Mucosa of gallbladder (tissue), 1 donor: ENCODE measurements at places on chromosomes 4 and X.

GRCh38 chr4:53489279-53489889 lies 101.9 kb downstream of the LNX1 start:
- no peak for DNase-seq

GRCh38 chr4:188400451-188400850 lies 261.2 kb downstream of the TRIML1 start:
- DNase-seq = no peak

- no peak for DNase-seq
Measured at GRCh38 chr4:74896595-74896994, 36.3 kb upstream of the PARM1 start.

DNA sequence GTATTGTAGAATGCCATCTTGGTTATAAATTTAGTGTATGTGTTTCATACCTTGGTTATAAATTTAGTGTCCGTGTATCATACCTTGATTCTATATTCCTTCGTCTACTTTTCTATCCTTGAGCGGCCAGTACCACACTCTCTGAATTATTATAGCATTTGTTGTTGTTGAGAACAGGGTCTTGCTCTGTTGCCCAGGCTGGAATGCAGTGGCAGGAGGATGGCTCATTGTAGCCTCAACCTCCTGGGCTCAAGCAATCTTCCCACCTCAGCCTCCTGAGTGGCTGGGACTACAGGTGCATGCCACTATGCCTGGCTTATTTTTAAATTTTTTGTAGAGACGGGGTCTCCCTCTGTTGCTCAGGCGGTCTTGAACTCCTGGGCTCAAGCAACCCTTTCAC lies 50.1 kb downstream of the FAM193A start:
- no peak for DNase-seq

GRCh38 chr4:183688216-183688615 lies 29.1 kb downstream of the TRAPPC11 start:
- no peak for DNase-seq
